Activated CD4-positive, alpha-beta T cell treated with anti-CD3 and anti-CD28 coated beads, Interleukin-2, amount 50 U/mL, for 4 hours (primary cell): ENCODE measurements at places on chromosomes 5 and 9.

DNA sequence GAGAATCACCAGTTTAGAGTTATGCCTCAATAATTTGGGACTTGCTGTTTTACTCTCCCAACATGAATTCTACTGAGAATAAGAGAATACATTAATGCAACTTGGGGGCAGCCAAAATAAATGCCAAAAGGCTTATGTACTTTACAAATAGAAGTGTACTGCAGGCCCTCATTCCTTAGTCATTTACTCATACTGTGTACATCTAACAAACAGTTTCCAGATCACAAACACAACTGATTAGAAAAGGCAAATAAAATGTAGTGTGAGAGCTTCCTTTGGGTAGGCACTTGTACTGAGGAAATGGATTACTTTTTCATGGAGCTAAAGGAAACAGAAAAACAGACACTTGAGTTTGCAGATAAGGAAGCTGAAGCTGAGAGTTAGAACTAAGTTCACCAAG, 12.6 kb downstream of the ANKDD1B start:
- DNase-seq: no peak

DNA sequence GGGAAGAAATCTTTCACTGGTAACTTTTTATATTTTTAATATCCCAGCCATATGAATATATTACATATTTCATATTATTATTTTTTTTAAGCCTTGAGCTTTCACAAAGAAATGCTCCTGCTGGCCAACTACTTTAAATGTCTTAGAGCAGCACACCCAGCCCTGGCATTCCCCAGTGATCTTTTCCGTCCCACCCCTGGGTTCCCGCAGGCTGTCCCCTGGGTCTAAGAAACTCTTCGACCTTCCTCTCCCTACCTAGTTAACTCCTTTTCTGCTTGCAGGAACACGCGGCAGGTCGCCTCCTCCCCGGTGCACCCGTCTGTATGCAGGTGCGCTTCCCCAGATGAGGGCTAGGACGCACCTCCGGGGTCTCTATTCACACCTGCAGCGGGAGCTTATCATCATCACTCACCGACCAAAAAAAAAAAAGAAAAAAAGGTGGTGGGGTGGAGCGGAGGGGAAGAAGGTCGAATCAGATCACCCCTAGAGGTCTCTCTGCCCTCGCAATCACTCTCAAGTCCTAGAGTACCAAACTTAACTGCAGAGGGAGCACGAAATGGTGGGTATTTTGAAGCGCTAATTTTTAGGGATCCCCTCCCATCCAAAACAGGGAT, 696 bp downstream of the ZFP62 start:
- peak; percentile 38 for DNase-seq

DNA sequence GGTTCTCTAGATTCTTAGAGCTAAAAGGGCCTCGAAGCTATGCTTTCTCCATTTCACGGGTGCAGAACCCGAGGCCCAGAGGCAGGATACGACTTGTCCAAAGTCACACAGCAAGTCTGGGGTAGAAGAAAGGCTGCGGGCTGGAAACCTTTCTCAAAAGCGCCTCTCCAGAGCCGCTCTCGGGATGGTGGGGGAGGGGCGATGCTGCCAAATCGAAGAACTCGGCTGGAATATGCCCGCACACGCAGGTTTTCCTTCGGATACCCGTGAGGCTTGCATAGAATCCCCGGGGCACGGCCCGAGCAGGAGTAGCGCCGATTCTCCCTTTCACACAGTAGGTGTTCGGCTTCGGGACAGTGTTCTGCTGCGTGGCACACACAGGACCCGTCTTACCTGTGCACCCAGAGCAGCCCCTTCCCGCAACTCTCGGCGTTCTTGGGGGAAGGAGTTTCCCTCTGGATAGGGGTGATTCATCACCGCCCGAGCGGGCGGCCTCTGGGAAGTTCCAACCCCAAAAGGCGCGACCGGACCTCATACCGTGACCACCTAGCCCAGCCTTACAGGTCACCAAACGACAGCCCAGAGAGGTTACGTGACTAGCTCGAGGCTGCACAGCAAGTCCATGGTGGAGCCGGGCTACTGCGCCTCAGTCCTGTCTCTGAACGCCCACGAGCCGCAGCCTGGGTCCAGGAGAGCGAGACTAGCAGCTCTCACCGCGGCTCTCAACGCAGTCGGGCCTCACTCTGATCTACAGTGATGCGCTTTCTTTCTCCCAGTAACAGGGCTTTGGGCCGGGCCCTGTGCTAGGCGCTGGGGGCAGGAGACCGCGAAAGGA, 4.1 kb downstream of the PAX5 start:
- no peak for DNase-seq

- DNase-seq: no peak
Measured at GRCh38 chr5:72844218-72844603, 27.8 kb downstream of the TNPO1 start.

GRCh38 chr5:160353379-160353778, 17.0 kb downstream of the C1QTNF2 start:
- no peak for DNase-seq
